ENCODE measurements at places on chromosomes 3 and 15. TPM values are rescaled to one million over a fixed set of nuclear protein-coding genes. Genes with fewer than 3 reads are reported as not detected.

The MIX23 gene
- total RNA-seq, result 37.7 TPM

The TBC1D21 gene
- not detected for total RNA-seq

The RARB gene
- total RNA-seq, result 1.9 TPM

The HRG gene
- not detected for total RNA-seq

The DNAJC17 gene
- 36.5 TPM for total RNA-seq

Data from mucosa of descending colon (tissue), 3 donors.